ENCODE measurements at places on chromosomes 12 and 14. TPM values are rescaled to one million over a fixed set of nuclear protein-coding genes. Genes with fewer than 3 reads are reported as not detected.

DNA sequence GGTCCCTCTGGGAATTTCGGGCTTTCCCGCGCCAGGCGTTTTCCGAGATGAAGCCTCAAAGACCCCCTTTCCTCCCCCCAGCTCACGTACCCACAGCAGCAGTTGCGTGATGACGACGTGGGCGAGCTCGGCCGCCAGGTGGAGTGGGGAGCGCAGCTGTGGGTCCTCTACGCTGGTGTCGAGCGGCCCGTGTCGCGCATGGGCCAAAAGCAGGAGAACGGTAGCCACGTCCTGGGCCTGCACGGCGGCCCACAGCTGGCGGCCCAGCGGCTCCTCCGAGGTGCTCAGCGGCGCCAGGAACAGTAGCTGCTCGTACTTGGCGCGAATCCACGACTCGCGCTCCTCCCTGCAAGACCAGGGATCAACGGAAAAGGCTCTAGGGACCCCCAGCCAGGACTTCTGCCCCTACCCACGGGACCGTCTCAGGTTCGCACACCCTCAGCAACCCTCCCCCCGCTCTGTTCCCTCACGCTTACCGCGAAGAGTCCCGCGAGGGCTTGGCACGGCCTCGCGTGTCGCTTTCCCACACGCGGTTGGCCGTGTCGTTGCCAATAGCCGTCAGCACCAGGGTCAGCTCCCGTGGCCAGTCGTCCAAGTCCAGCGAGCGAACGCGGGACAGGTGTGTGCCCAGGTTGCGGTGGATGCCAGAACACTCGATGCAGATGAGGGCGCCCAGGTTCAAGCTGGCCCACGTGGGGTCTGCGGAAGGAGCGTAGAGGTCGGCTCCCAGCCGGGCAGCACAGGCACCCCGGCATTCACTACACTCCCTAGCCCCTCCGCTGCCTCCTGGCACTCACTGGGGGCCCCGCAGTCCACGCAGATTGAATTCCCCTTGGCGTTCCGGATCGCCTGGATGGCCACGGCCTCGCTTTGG is 11.4 kb downstream of the AGAP2 start:
- no peak for DNase-seq

GRCh38 chr14:72998252-72998903 is 28.5 kb downstream of the ZFYVE1 start:
- DNase-seq, result no peak

GRCh38 chr14:105447651-105448640 is 26.7 kb upstream of the CRIP2 start:
- no peak for DNase-seq

DNA sequence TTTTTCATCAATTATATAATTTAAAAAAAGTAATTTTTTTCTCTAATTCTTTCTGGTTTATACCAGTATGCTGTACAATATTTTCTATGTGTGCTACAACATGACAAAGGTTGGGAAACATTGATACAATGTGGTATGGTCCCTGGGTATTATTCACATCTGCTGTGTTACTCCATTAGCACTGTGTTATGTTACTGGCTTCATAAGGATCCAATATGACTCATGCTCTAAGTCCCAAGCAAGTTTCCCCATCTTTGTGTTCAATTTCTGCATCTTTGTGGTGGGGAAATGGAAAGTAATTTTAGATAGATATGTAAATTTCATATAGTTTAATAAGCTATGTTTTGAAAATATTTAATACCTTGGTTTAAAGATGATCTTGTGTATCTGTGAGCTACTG is 35.8 kb downstream of the FBXO33 start:
- no peak for DNase-seq

DNA sequence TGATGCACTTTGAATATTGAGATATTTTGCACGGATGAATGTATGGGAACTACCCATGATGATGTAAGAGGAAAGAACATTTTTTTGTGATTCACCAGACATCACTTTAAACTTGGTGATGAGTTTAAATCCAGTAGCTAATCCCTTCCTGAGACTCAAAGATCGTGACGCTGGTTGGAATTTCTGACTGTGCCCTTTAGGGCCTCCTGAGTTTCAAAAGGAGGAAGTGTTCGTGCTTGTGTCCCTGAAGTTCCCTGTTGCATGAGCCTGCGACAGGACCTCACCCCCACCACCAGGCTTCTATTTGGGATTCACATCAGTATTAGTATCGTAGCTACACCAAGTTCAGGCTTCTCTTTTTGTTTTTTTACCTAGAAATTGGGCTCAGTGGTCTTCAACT is 18.6 kb upstream of the RIN3 start:
- peak; percentile 31 for DNase-seq

KRT79 gene
- not detected for total RNA-seq

KDM2B gene
- total RNA-seq, result 22.9 TPM

All from sciatic nerve (tissue), 2 donors.